ENCODE measurements at places on chromosomes 3 and 15.

DNA sequence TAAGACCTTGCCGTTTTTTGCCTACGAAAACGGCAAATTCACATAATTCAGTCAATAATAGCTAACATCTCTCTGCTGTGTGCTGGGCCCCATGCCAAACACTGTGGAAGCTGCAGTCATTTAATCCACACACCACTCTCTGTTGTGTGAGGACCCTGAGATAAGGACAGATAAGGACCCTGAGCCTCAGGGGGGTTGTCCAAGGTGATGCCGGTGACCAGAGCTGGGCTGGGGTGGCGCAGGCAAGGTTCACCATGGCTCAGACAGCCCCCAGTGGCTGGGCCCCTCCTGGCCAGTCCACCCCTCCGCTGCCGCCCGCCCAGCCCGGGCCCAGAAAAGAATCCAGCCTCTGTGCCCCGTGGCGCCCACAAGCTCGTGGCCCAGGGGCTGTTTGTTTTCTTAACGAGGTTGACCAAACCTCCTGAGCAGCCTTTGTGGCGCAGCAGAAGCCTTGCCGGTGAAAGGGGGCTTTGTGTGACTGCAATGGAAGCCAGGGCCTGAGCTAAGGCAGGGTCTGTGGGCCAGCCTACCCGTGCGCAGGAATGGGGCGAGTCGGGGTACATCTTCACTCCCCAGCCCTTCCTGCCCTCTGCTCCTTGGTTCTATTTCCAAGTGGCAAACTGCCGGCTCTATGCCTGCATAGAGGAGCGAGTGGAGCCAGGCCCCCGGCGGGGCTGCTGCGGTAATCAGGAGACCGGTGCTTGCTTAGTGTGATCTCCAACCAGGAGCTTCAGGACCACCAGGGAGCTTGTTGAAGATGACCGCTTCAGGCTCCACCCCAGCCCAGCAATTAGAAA is 4.4 kb upstream of the SNX22 start:
- DNase-seq, result peak; percentile 33

DNA sequence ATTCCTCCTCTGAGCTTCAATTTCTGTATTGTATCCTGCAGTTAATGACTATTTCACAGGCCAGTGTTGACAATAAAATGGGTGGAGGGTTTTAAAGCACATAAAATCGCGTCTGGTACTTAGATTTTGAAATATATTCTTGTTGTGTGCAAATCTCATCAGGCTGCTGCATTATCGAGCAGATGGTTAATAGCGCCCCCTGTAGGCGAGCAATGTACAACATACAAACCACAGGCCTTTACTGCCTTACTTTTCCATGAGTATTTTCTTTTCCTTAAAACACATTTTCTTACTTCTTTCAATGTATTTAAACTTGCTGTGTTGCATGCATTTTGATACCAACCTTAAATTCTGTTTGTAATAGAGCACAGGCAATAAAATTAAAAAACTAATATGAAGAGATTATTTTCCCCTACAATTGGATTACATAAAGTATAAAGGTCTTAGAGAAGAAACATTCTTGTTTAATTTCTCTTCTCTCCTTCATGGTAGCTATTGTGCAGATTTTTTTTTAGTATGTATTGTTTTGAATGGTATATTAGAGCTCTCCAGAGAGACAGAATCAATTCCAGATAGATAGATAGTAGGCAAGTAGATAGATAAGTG is 608.4 kb downstream of the CADM2 start:
- peak; percentile 82 for DNase-seq

GRCh38 chr3:11718637-11719405 is 75.1 kb upstream of the VGLL4 start:
- peak; percentile 25 for DNase-seq

GRCh38 chr15:63891079-63891767 is 57.5 kb upstream of the HERC1 start:
- DNase-seq, result peak; percentile 87

DNA sequence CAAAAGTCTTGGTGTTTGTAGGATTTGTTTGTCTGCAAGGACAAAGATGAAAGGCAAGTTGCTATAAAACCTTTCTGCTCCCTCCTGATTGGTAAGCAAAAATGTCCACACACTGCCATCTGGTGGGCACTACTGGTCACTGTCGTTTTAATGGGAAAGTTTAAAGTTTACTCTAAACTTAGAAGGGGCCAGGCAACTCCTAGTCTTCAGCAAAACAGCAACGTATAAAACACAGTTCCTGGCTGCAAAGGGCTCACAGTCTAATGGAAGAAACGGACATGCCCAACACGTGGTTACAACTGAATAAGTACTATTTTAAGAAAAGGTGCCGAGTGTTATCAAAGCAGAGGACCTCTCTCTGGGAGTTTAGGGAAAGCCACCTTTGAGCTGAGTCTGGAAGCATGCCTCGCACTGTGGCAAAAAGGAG is 23.7 kb upstream of the TPRG1 start:
- peak; percentile 67 for DNase-seq

DNA sequence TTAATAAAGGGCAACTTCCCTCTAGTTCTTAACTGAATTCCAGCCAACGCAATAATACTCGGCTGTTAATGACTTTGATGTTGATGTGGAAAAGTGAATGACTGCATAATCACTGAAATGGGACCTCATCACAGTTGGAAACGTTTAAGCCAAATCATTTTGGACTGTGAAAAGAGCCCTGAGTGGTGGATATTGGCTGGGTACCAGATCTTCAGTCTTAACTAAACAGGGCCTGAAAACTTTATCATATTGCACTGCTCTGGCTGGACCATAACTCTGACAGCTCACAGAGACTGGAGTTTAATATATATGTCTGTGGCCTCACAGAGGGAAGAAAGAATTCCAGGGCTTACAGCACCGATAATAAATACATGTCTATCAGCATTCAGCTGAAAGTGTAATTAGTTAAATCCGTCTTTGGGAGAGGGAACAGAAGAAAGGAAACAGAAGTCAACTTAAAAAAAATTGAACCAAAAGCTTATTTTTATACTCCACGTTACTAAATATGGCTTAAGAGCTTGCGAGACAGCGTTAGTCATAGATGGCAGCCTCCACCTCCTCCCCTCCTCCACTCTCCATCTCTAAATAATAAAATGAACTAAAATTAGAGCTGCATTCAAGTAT is 222.3 kb upstream of the CDIN1 start:
- no peak for DNase-seq

GRCh38 chr3:97010881-97011657 is 196.7 kb downstream of the EPHA6 start:
- DNase-seq, result no peak

DNA sequence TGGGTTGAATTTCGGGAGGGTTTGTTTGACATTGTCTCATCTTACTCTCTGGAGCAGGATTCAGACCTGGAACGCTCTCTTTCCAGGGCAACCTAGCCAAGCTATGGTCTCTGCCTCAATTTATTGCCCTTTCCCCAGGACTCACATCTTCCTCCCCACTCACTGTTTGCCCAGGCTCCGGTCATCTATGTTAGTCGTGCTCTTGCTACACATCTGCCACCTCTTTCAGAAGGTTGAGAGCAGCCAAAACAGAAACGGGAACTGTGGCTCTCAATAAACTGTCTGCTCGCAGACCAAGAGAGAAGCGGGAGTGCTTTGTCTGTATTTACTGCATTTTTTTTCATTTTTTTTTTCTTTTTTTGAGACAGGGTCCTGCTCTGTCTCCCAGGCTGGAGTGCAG is 81.6 kb downstream of the ST6GAL1 start:
- no peak for DNase-seq

GRCh38 chr3:11059090-11059798 is 66.7 kb downstream of the SLC6A1 start:
- peak; percentile 85 for DNase-seq

- DNase-seq, result peak; percentile 94
Measured at GRCh38 chr15:26771578-26772153, 1.2 kb downstream of the GABRB3 start.

- DNase-seq, result no peak
Measured at GRCh38 chr3:145286937-145287336, 874.0 kb downstream of the PLOD2 start.

DNA sequence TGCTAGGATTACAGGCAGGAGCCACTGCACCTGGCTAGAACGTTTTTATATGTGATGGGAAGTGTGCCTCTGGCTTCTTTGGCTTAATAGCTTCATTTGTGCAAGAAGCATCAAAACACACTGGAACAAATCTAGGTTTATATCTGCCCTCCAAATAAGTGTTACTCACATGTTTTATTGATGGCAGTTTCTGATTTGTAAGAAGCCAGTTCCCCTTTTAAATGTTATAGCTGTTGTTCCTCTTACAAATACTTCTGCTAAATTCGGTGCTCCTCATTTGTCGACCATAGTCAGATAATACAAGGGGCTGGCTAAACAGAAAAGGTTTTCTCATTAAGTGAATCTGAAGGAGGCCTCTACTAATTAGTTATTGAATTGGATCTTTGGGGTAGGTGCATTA is 307.1 kb upstream of the SEMA6D start:
- DNase-seq, result no peak

DNA sequence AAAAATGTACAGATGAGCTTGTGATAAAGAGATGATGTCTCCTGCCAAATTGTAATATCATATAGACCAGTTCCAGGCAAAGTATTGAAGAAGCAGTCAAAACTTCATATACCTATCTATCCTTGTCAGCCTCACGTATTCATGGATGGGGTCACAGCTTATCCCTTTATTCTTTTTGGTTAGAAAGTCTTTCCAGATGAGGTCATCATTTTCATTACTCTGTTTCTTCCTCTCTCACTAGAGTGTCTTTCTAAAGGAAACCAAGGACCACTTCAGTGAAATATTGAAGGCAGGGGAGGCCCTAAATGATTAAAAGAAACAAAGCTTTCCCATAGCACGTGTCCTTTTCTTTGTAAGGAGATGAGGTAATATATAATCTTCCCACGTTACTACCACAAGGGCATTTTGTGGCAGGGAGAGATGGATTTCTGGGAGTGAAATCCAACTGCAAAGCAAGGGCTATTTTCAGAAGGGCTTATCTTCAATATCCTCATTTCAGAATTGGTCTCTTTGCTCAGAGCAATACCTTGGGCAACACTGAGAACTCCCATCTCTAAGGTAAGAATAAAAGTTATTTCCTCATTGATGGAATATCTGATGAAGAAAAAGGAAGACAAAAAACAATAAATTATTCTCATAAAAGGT is 260.2 kb downstream of the TIGIT start:
- no peak for DNase-seq

DNA sequence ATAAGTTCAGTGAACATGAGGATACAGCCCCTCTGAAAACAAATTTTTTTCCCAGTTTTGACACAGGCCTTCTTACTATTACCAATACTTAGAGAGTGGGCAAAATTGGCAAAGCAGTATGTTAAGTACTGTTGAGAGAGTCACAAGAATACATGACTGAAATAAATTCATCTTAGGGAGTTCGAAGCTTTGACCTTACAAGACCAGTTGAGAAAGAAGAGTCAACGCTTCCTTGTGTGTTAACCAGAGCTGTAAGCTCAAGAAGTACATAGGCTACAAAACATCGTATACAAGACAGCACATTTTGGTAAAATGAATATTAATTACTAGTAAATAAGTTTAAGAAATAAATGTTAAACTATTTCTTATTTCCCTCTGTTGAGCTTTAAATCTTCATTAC is 164.4 kb upstream of the RORA start:
- DNase-seq, result no peak

- no peak for DNase-seq
Measured at GRCh38 chr15:62976301-62976881, 66.2 kb upstream of the TPM1 start.

DNA sequence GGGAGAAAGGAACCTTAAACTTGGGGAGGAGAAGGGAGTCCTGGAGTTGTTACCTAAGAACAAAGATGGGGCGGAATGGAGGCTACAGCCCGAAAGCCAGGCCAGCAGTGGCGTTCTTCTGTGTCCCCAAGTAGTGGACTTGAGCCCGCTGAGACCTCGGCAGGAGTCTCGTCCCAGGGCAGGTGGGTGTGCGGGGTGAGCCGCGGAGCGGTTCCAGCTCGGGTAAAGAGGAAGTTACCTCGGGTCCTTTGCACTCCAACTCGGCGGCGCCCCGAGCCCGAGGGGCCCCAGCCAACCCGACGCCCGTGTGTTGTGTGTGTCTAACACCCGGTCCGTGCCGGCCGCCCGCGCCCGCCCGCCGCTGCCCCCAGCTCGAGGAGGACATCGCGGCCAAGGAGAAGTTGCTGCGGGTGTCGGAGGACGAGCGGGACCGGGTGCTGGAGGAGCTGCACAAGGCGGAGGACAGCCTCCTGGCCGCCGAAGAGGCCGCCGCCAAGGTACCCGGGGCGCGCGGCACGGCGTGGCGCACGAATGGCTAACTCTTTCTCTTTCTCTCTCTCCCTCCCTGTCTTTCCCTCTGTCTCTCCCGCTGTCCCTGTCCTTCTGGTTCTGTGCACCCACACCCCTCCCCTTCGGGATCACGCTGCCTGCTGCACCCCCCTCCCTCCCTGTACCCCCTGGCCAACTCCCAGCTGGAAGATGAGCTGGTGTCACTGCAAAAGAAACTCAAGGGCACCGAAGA is 959 bp downstream of the TPM1 start:
- peak; percentile 40 for DNase-seq

DNA sequence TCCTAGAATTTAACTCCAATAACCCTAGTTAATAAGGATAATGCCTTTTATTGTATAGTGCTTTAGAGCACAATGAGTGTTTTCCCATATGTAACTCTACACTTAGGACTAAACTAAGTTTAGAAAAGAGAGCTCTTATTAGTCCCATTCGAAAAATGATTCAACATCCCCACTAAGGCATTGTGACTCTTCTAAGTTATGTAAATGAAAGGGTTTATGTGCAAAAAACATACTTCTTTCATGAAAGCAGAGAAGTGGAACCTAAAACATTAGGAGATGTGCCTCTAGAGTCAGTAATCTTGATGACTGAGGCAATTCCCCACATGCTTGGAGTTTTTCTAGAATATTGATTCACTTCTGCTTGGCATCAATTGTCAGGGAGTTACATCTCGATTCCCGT is 344.1 kb upstream of the ZNF717 start:
- no peak for DNase-seq

- DNase-seq, result no peak
Measured at GRCh38 chr3:123719862-123720453, 135.1 kb upstream of the HACD2 start.

DNA sequence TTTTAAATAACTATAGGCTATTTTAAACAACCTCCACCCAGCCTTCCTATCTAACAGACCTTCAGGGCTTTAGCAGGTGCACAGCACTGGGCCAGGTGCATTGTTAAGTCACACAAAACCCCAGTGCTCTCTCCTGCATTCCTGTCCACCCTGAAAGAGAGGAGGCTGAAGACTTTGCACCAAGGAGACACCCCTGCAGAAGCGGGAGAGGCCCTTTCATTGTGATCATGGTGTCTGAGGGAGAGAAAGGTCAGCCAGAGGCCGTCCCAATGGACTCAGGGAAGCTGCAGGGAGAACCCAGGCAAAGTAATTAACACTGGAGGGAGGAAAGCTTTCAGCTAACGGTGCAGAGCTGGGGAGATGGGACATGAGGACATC is 5.2 kb downstream of the LRIG1 start:
- peak; percentile 91 for DNase-seq

GRCh38 chr15:29089731-29090616 is 179.6 kb downstream of the NSMCE3 start:
- DNase-seq, result peak; percentile 46

Measured in neural progenitor cell (in vitro differentiated cells).